ENCODE measurements at places on chromosomes 5 and 9. TPM values are rescaled to one million over a fixed set of nuclear protein-coding genes. Genes with fewer than 3 reads are reported as not detected.

CRAT gene
- polyA plus RNA-seq, result 37.8 TPM

DNA sequence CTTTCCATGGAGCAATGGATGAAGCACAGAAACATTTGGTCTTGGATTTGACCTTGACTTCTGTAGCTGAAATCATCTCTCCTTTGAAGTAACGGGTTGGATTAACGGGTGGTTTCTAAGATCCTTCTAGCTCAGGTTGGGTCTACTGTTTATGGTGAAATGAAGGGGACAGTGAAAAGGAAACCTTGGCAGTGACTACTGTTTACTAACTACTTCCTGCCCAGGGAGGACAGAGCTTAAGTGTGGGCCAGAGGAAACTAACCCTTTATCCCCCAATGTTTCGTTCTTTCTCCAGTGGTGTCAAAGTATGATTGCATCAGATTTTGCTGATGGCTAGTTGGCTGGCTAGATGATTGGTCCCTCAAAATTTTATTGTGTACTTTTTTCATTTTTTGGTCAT is 22.2 kb downstream of the SKP2 start:
- DNase-seq, result no peak

DNA sequence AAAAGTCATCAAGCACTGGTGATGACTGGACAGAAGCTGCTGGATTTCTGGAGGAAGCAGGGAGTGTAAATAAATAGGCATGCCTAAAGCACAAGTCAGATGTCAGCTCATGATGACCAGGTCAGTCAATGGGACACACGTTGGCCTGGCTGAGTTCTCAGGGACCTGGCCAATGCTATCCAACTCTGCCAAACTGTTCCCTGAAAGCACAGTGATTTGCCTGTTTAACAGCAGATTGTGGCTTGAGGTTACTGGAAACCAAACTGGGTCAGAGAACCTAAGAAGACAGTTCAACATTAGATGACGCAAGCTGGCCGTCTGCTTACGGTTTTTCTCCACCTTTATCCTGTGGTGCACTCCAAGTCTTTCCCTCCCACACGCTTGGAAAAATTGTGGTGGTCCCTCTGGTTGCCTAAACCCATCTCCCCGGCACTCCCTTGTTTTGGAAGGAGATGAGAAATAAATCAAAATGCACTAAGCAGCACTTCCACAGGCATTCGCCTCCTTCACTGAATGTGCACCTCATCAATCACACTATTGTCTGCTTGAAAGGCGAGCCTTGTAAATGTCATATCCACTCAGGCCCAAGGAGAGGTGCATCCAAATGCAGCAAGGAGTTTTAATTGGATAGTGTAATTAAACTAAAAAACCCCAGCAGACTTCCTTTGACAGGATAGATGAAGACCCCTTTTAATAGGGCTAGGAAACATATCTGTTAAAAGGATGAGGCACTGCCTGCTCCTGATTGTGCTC is 199.4 kb downstream of the GAPVD1 start:
- DNase-seq, result no peak

CKMT2 gene
- polyA plus RNA-seq, result 86.4 TPM

GRCh38 chr5:77984587-77984986 is 208.4 kb upstream of the TBCA start:
- no peak for DNase-seq

INIP gene
- 15.8 TPM for polyA plus RNA-seq

DNA sequence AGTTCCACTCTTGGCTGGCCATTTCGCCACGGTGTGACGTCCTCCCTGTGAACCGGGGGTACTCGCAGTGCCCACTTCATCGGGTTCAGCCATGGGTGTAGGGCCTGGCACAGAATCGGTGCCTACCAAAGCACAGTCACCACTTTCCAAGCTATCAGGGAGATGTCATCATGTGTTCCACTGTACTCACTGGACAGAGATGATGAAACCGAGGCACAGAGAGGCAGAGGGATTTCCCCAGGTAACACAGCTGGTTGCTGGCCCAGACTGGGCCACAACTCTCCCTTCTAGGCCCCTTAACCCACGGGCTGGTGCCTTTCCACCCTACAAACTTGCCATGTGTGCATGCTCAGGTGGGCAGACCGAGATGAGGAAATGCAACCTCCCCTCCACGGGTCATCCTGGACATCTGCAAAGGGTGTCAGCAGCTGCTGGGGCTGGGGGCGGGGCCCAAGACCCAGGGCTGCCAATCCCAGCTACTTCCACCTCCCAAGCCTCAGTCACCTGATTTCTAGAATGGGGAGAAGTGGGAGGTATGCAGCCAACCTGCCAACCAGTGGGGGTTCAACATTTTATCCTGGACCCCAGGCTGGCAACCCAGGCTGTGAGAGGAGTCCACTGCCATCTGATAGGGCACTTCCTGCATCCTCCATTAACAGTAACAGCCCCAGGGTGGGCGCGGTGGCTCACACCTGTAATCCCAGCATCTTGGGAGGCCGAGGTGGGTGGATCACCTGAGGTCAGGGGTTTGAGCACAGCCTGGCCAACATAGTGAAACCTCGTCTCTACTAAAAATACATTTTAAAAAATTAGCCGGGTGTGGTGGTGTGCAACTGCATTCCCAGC is 893 bp upstream of the SH2D3C start:
- no peak for DNase-seq

LRRTM2 gene
- polyA plus RNA-seq, result 0.50 TPM

DNA sequence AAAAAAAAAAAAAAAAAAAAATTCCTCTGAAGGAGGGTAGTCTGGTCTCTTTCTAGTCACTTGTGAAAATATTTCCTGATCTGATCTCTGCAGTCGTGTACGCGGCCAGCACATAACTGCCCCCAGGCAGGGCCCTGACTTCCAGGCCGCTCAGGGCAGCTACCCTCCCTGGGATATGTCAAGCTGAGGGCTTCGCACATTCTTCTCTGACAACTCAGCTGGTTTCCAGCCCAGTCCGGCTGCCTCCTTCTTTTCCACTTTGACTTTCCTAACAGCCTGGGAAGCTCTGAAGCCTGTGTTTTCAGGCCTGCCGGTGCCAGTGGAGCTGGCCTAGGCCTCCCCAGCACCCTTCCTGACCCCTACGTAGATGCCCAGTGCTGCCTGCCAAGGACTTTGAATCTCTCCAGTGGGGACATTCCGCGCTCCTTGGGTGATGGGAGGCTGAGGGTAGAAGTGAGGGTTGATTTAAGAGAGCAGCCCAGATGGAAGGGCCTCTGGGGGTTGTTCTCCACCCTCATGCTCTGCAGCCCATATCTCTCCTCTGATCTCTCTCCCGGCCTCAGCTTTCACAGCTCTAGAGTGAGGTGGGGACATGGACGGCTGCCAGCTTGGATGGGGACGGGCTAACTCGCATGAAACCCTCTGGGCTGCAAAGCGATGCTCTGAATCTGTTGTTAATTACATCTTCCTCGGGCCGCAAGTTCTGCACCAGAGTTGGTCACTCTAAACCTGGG is 20.7 kb downstream of the COL5A1 start:
- peak; percentile 80 for DNase-seq

DNA sequence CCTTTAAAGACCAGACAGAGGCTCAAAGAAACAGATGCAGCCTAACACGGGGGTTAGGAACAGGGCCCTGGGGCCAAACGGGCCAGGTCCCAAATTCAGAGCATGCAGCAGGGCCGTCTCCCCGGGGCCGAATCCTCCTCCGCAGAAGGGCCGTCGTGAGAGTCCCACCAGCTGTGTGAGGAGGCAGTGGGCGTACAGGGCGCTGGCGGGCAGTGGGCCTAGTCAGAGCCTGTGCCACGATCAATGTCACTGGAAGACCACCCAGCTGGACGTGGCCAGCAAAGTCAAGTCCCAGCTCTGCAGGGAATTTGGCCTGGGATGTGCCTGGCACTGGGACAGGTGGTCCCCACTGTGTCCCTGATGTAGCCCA is 15.8 kb upstream of the FCN2 start:
- DNase-seq, result no peak

GLRA1 gene
- not detected for polyA plus RNA-seq

- DNase-seq, result no peak
Measured at GRCh38 chr5:57938174-57938557, 455.6 kb upstream of the ACTBL2 start.

DNA sequence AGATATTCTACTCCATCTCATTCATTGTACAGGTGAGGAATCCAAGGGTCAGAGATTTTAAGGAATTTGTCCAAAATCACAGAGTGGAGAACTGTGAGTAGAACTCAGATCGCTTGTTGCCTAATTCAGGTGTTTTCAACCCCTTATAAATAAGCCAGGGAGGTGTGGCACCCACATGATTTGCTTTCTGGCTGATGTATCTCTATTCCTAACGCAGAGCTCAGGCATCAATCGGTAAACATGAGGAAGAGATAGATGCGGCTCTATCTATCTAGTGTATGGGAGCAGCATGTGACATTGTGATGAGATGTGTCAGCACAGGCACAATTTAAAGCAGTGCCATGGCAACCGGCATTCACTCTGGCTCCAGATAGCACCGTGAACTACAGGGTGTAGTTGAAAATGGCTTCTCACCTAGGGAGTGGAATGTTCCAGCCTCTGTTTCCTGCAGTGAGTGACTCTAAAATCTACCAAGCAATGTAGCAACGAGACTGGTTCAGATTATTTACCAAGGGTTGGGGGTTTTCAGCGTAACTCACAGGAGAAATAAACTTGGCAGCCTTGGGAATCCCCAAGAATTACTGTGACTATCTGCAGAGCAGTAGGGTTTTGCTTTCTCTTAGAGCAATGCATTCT is 53.4 kb upstream of the SUB1 start:
- DNase-seq, result peak; percentile 47

DNA sequence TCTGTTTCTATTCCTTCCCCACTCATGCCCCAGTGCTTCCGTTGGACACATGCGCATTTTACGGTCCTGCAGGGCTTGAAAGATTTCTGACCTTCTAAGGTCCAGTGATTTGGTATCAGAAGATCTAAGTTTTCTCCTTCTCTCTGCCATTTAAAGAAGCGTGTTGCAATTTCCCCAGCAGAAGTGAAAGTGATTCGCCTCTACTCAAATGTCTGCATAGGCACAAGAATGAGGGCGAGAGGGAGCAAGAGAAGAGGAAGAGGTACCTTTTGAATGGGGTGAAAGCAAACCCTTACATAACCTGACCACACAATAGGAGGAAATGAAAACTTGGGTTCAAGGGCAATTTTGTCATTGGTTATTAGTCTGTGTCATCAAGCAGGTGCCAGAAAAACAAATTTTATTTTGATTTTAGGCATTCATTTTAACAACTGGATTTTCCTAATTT is 31.7 kb upstream of the NR3C1 start:
- no peak for DNase-seq

DNA sequence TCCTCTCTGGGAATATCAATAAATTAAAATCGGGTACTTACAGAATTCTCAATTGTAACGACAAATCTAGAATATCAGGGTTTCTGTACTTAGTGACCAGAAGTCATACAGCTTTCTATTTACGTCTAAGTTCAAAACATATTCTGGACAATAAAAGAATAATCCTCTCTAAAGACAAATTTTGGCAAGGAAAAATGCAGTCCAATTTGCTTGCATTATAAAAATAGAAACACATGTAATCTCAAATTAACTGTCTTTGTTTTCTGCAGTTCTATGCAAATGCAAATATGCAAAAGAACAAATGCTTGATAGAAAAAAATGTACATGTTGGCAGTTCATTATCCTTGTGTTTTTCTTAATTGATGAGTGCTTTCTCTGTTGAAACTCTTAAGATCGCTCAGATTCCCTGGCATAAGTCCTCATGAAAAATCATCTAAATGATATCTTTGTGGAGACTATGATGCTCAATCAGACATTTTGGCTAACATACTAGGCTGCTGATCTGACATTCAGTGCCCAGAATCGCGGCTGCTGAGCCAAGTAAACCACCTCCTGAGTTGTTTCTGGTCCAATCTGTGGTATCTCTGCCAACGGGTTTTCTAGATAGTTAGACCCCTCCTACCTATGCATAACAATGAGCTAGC is 990.1 kb upstream of the C9orf72 start:
- DNase-seq, result peak; percentile 26

DNA sequence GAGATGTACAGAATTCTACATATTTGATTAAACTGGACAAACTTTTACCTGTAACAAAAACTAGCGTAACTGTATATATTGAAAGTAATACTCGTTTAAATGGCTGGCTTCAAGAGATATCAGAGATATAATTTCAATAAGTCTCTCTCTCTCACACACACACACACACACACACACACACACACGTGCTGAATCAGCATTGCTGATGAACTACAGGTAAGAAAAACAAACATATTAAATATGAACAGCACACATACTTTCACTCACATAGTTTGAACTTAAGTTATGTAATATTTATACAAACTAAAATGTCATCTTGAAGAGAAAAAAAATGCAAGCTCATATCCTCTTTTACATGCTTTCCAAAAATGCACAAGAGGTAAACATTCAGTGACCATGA is 145.4 kb downstream of the BNC2 start:
- DNase-seq, result no peak

- DNase-seq, result no peak
Measured at GRCh38 chr5:28430565-28431178, 1392.3 kb upstream of the CDH9 start.

DNA sequence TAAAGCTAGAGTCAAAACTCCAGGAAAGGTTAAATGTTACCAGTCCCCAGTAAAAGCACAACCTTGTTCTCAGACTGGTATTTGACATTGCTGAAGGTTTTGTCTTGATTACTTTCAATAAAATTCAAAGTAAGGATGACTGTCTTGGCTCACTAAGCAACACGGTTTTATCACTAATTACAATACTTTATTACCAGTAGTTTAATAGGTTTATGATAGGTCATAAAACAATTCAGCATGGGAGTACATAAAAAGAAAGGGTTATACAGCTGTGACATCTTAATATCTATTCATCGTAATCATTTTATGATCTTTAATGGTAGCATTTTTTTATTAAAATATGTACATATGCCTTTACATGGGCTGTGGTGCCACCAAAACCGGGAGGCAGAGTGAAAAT is 370.7 kb upstream of the IRX2 start:
- no peak for DNase-seq

UGT3A1 gene
- 47.3 TPM for polyA plus RNA-seq

DNA sequence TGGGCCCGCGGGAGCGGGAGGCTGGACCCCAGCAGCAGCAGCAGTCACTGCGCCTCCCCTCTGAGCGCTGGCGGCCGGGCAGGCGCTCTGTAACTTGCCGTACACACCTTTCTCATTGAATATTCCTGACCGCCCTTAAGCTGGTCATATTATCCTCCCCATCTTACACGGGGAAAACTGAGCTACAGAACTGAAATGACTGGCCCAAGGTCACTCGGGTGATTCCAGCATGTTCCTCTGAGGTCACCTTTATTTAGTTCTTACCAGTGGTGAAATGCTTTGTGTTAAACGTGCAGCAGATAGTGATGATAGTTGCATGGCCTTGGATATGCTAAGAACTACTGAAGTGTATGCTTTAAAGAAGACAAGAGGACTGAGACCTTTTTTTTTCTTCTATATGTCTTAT is 607 bp downstream of the UQCRQ start:
- no peak for DNase-seq

DNA sequence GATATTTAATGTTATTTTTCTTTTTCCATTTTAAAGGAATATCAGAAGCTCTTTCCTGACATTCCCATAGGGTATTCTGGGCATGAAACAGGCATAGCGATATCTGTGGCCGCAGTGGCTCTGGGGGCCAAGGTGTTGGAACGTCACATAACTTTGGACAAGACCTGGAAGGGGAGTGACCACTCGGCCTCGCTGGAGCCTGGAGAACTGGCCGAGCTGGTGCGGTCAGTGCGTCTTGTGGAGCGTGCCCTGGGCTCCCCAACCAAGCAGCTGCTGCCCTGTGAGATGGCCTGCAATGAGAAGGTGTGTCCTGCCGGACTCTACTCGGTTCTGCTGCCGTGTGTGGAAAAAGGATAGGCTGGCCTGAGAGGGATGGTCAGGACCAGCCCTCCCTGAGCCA is 24.2 kb downstream of the NANS start:
- no peak for DNase-seq
